PC-3 (cell line): ENCODE measurements at places on chromosomes 3 and 15. TPM values are rescaled to one million over a fixed set of nuclear protein-coding genes. Genes with fewer than 3 reads are reported as not detected.

Gene ANKRD63
- 1.2 and 1.4 TPM in 2 replicates for total RNA-seq

Gene MITF
- 2.8 and 7.6 TPM in 2 replicates for total RNA-seq

Gene GNB4
- 5.2 and 6.3 TPM in 2 replicates for total RNA-seq

GRCh38 chr15:69794645-69795469 is 302.9 kb downstream of the TLE3 start:
- peaks cover 18% of the 10 kb centered on the region for H3K4me1 ChIP-seq
- no peaks in the 10 kb centered on the region for H3K36me3 ChIP-seq
- 0 out of 2 replicates have a peak overlapping the region, but pooled peaks have one; percentile 8 for H3K4me3 ChIP-seq

DNA sequence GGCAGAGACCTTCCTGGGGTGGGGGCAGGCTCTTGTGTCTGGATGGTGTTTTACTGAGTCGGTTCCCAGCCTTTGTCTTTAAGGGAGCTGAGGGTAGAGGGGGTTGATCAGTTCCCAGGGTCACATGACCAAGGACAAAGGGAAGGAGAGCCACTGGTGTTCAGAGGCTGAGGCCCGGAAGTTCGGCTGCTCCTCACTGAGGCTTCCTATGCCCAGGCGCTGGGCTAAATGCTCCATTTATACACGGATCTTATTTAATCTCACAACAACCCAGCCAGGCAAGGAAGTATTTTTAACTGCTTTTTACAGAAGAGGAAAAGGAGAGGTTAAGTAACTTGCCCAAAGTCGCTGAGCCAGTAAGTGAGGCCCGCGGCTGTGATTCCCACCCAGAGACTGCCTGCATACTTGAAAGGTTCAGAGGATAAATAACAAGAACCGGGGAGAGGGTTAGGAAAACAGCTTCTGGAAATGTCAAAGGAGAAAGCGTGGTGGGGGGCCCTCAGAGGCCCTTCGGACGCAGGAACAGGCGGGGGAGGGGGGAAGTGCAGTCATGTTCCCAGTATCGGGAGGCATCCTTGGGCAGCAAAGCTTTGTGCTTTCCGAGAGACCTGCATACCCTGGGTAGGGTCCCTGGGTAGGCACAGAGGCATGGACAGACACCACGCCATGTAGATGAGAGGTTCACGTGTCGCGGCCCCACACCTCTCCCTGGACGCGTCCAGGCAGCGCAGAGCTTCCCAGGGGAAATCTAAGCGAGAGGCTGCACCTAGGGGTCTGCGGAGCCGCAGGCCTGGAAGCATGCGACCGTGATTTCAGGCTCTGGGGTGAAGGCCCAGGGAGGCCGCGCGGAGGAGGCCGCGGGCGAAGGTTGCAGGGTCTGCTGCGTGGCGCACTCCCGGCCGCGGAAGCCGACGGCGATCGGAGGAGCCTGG is 21.3 kb downstream of the EPHB3 start:
- H3K4me3 ChIP-seq, result no peak overlapping the region
- DNase-seq, result no peak
- H3K27me3 ChIP-seq, result no peaks in the 10 kb centered on the region
- H3K4me1 ChIP-seq, result no peaks in the 10 kb centered on the region
- H3K36me3 ChIP-seq, result peaks cover 4% of the 10 kb centered on the region

- H3K4me1 ChIP-seq, result no peaks in the 10 kb centered on the region
- H3K36me3 ChIP-seq, result no peaks in the 10 kb centered on the region
- H3K4me3 ChIP-seq, result no peak overlapping the region
- no peak for DNase-seq
- H3K27me3 ChIP-seq, result peaks cover 40% of the 10 kb centered on the region
Measured at GRCh38 chr15:94677202-94677790, 445.9 kb downstream of the MCTP2 start.

- no peaks in the 10 kb centered on the region for H3K36me3 ChIP-seq
- no peak overlapping the region for H3K27ac ChIP-seq
- DNase-seq, result no peak
- no peaks in the 10 kb centered on the region for H3K4me1 ChIP-seq
- no peak overlapping the region for H3K4me3 ChIP-seq
Measured at GRCh38 chr3:128408693-128409623, 57.7 kb downstream of the DNAJB8 start.

GRCh38 chr3:153273217-153273616 is 111.2 kb downstream of the RAP2B start:
- no peaks in the 10 kb centered on the region; the same call in 1 of the 2 replicates for H3K4me1 ChIP-seq
- H3K27ac ChIP-seq, result no peak overlapping the region
- no peaks in the 10 kb centered on the region for H3K27me3 ChIP-seq
- no peak for DNase-seq
- H3K36me3 ChIP-seq, result no peaks in the 10 kb centered on the region

GRCh38 chr15:90679959-90680358 is 37.2 kb upstream of the BLM start:
- no peaks in the 10 kb centered on the region for H3K27me3 ChIP-seq
- H3K4me1 ChIP-seq, result peaks cover 30% of the 10 kb centered on the region
- peak overlapping the region; percentile 88 for H3K27ac ChIP-seq
- no peaks in the 10 kb centered on the region for H3K36me3 ChIP-seq

- H3K4me3 ChIP-seq, result peak overlapping the region; percentile 20; the same call in 1 of the 2 replicates
- H3K4me1 ChIP-seq, result peaks cover 40% of the 10 kb centered on the region
- peak; percentile 95 for DNase-seq
- peak overlapping the region; percentile 73 for H3K27ac ChIP-seq
Measured at GRCh38 chr3:150232992-150233451, 175.1 kb upstream of the TSC22D2 start.

- H3K4me3 ChIP-seq, result no peak overlapping the region
- no peaks in the 10 kb centered on the region for H3K27me3 ChIP-seq
- H3K36me3 ChIP-seq, result no peaks in the 10 kb centered on the region
- peak; percentile 4 for DNase-seq
- no peak overlapping the region for H3K27ac ChIP-seq
Measured at GRCh38 chr15:86653344-86654197, 573.9 kb downstream of the AGBL1 start.
